Omental fat pad (tissue), 4 donors: ENCODE measurements at places on chromosomes 3 and 15.

DNA sequence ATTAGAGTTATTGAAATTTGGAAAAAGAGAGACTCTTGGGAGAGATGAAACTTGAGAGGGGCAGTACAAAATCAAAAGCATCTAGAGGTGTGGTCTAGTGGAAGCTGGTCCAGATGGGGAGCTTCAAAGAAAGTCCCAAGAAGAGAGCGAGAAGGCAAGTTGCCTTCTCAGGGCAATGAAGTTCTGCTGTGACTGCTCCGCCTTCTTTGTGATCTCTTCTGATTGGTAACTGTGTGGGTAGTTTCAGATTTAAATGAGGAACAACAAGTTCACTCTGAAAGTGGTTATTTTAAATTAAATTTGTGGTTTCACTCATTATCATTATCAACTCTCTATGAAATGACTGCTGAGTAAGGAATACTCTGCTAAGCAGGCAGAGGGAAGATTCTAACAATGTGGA lies 233.3 kb downstream of the NLGN1 start:
- no peak for DNase-seq

GRCh38 chr3:182392182-182392937 lies 400.9 kb upstream of the ATP11B start:
- no peak for DNase-seq

GRCh38 chr15:62488387-62488786 lies 323.3 kb upstream of the C2CD4B start:
- DNase-seq, result no peak

DNA sequence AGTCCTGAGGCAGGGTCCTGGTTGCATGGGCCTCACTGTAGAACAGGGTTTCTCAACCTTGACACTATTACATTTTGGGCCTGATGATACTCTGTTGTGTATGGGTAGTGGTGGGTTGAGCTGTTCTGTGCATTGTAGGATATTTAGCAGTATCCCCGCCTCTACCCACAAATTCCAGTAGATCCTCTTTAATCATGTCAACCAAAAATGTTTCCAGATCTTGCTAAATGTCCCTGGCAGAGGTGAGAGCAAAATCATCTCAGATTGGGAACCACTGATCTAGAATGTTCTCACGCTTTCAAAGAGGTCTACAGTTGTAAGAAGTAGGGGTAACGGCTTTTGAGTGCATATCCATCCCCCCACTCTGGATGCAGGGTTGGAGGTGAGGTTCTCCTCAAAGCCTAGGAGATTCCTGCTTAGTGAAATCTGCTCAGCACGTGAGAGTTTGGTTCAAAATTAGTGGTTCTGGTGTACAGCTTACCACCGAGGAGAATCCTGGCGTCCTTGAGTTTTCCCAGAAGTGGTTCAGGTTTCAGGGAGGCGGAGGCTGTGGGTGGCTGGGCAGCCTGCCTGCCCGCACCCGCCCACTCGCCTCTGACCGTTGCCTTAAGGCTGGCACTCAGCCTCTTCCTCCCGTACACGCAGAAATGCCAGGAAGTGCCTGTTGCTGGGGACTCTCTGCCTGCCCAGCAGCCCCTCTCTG lies 5.3 kb downstream of the ACVR2B start:
- DNase-seq, result no peak

- no peak for DNase-seq
Observed at GRCh38 chr3:69865925-69866679, 126.8 kb downstream of the MITF start.

- DNase-seq, result no peak
Observed at GRCh38 chr3:41044523-41044922, 154.8 kb upstream of the CTNNB1 start.
